ENCODE measurements at places on chromosomes 3 and 15. TPM values are rescaled to one million over a fixed set of nuclear protein-coding genes. Genes with fewer than 3 reads are reported as not detected.

DNA sequence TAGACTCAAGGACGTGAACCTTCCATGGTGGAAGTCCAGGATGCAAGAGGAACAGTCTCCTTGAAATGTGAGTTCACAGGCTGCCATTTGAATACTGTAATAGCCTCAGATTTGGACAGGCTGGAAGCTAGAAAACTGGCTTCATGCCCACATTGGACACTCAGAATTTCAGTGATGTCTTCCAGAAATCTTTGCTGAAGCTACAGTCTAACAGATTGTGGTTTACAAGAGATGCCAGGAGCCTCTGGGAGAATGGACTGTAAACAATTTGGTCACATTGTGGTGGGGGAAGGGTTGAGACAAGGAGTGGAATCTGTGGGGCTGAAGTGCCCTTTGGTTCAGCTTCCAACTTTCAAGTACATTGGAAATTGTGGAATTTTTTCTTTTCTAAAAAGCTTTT is 252.0 kb upstream of the PROK2 start:
- no peaks in the 10 kb centered on the region for H3K27me3 ChIP-seq
- no peak overlapping the region for H3K4me3 ChIP-seq
- no peak for DNase-seq
- no peaks in the 10 kb centered on the region for H3K4me1 ChIP-seq
- H3K27ac ChIP-seq = no peak overlapping the region

GRCh38 chr15:92232317-92232716 is 161.4 kb upstream of the ST8SIA2 start:
- no peaks in the 10 kb centered on the region for H3K4me1 ChIP-seq
- H3K4me3 ChIP-seq = no peak overlapping the region
- no peak overlapping the region for H3K27ac ChIP-seq
- H3K36me3 ChIP-seq = no peaks in the 10 kb centered on the region

The PAQR5 gene
- total RNA-seq = 71.1 TPM

The GABRA5 gene
- not detected for total RNA-seq
